ENCODE measurements at places on chromosomes 7 and 10. TPM values are rescaled to one million over a fixed set of nuclear protein-coding genes. Genes with fewer than 3 reads are reported as not detected.
A peak's percentile ranks its signal among the peaks of the same experiment; 100 is the strongest.

Gene LRIT1
- total RNA-seq = not detected

Gene NPC1L1
- not detected for total RNA-seq

DNA sequence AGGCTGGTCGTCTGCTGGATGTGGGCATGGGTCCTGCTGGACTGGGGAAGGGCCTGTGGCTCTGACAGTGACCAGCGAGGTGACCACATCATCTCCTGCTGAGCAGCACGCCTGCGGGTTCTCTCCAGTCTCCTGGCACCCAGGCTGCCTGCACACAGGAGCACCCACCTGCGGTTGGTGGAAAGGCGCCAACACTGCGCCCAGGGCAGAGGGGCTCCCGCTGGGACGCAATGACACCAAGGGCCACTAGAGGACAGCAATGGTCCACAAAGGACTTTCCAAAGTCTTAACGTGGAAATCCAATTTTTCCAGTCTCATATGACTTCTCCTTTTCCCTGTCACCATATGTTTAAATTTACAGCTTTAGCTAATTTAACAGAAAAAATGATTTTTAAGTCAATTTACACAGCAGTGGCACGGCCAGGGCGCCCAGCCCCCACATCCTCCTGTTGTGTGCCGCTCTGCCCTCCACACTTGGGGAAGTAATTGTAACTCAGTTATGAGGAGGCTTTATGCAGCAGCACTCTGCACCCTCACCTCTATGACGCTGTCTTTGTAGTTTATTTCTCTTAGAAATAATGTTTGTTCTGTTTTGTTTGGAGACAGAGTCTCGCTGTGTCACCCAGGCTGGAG lies 38.1 kb downstream of the CFAP46 start:
- no peaks in the 10 kb centered on the region for H3K36me3 ChIP-seq
- no peaks in the 10 kb centered on the region for H3K4me1 ChIP-seq
- no peak overlapping the region for H3K4me3 ChIP-seq

Gene UMAD1
- total RNA-seq = 15.2 TPM

Gene H2BK1
- not detected for total RNA-seq

Gene NEURL1
- total RNA-seq = 0.04 TPM

DNA sequence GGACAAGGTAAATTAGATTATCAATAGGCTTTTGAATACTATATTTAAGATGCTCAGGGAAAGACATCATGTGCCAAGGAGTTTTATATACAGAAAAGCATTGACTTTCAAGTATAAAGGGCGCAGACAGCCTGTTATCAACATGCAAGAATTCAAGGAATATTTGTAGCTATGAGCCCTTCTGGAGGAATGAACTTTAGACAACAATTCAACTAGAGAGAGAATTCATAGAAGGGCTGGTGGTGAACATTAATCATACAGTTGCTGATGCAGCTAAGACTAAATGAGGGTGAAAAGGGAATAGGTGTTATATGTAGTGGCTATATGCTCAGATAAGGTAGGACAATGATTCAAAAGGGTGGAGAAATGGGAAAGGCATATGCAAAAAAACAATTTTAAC lies 41.2 kb downstream of the AOAH start:
- no peaks in the 10 kb centered on the region for H3K36me3 ChIP-seq
- no peaks in the 10 kb centered on the region for H3K27me3 ChIP-seq
- no peak overlapping the region for H3K4me3 ChIP-seq
- no peaks in the 10 kb centered on the region for H3K4me1 ChIP-seq

- H3K4me3 ChIP-seq = no peak overlapping the region
- no peaks in the 10 kb centered on the region for H3K36me3 ChIP-seq
- no peak overlapping the region for H3K27ac ChIP-seq
- no peaks in the 10 kb centered on the region for H3K4me1 ChIP-seq
- no peak for DNase-seq
These were observed 505.1 kb downstream of the DNAJB6 start for GRCh38 chr7:157841773-157842370.

Gene IQUB
- 0.22 TPM for total RNA-seq

DNA sequence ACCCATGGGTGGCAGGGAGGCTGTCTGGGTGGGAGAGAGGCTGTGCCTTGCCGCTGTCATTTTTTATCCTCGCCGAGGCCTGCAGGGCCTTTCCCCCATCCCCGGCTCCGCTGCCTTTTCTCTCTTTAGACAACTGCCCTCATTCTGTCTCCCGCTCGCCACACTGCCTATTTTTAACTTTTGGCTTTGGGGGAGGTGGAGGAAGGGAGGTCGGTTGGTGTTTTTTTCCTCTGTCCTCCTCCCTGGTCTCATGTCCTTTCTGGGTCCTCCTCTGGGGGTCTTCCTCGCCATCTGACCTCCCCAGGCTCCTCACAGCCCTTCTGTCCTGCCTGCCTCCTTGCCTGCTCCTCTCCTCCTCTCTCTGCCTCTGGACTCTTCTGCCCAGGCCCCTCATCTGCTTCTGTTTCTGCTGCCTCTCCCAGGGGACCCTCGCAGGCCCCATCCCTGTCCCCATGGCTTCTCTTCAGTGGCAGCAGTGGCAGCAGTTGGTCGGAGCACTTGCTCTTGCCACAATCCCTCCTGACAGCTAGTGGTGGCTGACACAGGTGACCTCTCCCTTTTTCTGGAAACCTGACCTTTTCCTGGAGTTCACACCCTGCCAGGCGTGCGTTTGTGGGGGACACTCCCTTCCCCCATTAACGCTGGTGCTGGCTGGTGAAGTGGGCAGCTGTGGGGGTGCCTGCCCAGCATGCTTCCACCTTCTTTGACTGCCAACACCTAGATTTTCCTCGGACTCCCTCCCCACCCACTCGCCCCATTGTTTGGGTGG lies 19.5 kb upstream of the PCBD1 start:
- H3K27ac ChIP-seq = no peak overlapping the region
- DNase-seq = no peak
- no peaks in the 10 kb centered on the region for H3K4me1 ChIP-seq
- no peak overlapping the region for H3K4me3 ChIP-seq

- no peak for DNase-seq
- no peak overlapping the region for H3K27ac ChIP-seq
- H3K27me3 ChIP-seq = peaks cover 3% of the 10 kb centered on the region
- no peaks in the 10 kb centered on the region for H3K36me3 ChIP-seq
- H3K4me1 ChIP-seq = peaks cover 16% of the 10 kb centered on the region
These were observed 63.4 kb downstream of the CAV1 start for GRCh38 chr7:116588225-116588624.

DNA sequence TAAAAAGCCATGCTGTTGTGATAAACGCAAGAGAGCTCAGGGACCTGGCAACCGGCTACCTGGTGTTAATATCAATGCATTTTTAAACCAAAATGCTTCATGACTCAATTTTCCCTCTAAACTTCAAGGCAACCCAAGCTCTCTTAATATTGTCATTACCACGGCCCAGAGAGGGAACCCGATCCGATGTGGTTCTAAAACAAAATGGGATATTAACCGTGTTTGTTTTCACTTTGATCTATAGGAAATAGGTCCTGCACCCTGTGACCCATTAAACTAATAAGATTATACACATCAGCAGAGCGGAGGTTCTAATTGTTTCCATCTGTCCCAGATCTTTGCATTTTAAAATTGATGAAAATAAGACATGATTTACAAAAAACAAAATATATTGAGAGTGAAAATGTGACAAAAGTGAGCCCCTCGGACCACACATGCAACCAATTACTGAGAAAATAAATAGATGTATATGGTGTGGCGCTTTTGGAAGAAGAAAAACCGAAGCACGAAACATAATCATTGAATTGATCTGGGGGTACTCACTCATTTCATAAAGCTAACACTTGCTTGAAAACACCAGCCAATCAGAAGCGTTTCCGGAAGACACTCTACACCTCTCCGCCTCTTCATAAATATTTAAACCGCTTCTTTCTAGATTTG lies 290.3 kb upstream of the NFE2L3 start:
- peak overlapping the region; percentile 78 for H3K27ac ChIP-seq
- H3K27me3 ChIP-seq = no peaks in the 10 kb centered on the region
- peaks cover 34% of the 10 kb centered on the region for H3K4me1 ChIP-seq
- peak; percentile 71 for DNase-seq
- peak overlapping the region; percentile 70 for H3K4me3 ChIP-seq
- H3K36me3 ChIP-seq = no peaks in the 10 kb centered on the region

Gene LRRN3
- not detected for total RNA-seq

Gene FEZF1
- total RNA-seq = not detected

Gene VPS37D
- total RNA-seq = not detected

Gene BMS1
- 9.7 TPM for total RNA-seq

- H3K36me3 ChIP-seq = no peaks in the 10 kb centered on the region
- DNase-seq = peak; percentile 72
- peaks cover 70% of the 10 kb centered on the region for H3K4me1 ChIP-seq
- peak overlapping the region; percentile 84 for H3K4me3 ChIP-seq
- no peaks in the 10 kb centered on the region for H3K27me3 ChIP-seq
These were observed 2.0 kb downstream of the CUL1 start for GRCh38 chr7:148700661-148701064.

Gene GIMAP8
- total RNA-seq = not detected

- H3K36me3 ChIP-seq = no peaks in the 10 kb centered on the region
- H3K4me1 ChIP-seq = no peaks in the 10 kb centered on the region
- H3K27me3 ChIP-seq = no peaks in the 10 kb centered on the region
- DNase-seq = no peak
- no peak overlapping the region for H3K4me3 ChIP-seq
These were observed 509.4 kb upstream of the ADARB2 start for GRCh38 chr10:2246747-2247146.

DNA sequence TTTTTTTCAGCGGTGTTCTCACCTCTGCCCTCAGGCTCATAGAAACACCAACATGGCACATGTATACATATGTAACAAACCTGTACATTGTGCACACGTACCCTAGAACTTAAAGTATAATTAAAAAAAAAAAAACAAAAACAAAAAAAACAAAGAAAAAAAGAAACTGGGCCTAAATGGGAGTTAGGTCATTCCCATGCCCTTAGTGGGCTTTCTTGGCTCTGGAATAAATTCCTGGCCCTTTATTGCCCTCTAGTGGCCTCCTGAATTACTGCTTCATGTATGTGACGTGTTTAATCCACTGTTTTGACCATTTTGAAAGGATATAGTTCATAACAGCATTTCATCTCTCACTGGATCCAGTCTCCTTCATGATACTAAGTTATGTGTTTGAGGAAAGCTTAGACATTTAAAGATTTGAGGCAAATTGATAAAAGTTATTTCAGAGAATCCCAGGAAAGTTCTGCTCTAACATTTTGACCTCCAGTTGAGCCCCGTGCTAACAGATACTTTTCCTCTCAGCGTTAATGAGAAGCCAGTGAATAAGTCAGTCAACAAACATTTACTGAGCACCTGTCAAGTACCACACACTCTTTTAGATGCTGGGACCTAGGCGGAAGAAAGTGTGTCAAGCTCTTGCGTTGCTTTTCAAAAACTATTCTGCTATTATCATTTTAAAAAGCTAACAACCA lies 54.7 kb upstream of the SYPL1 start:
- H3K36me3 ChIP-seq = peaks cover 5% of the 10 kb centered on the region
- peak; percentile 86 for DNase-seq
- peaks cover 33% of the 10 kb centered on the region for H3K4me1 ChIP-seq
- H3K4me3 ChIP-seq = no peak overlapping the region
- no peaks in the 10 kb centered on the region for H3K27me3 ChIP-seq

Gene AGAP5
- 6.7 TPM for total RNA-seq

DNA sequence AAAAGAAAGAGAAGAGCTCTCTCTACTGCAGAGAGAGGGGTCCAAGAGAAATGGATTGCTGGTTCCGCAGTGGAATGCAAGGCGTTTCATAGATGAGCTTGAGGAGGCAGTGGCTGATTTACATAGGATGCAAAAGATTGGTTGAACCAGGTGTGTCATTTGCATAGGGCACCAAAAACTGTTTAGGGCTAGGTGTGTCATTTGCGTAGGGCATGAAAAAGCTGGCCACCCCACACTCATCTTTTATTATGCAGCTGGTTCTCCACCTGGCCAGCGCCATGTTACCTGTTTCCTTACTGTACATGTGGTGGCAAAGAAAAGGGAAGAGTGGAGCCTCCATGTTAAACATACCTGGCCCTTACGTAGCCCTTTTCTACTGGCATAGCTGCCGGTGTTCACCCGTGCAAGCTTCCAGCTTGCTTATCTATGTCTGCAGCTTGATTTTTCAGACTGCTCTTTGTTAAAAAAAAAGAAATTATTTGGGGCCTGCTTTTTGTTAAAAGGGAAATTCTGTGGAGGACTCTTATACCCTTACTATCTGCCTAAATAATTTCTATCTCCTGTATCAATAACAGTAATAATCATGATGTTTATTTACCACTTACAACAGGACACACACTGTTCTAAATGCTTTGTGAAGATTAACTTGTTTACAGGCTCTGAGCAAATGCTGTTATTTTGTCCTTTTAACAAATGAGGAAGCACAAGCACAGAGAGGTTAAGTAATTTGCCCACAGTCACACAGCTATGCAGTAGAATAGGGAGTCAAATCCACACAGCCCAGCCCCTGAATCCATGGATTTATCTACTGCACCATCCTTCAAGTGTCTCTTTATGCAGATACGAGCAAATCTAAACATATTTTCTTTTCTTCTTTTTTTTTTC lies 33.3 kb downstream of the CASP7 start:
- DNase-seq = no peak
- no peaks in the 10 kb centered on the region for H3K27me3 ChIP-seq

- H3K4me1 ChIP-seq = no peaks in the 10 kb centered on the region
- no peaks in the 10 kb centered on the region for H3K27me3 ChIP-seq
- DNase-seq = no peak
- no peak within 1 kb of the TSS for H3K27ac ChIP-seq
- H3K4me3 ChIP-seq = no peak within 1 kb of the TSS
These were observed at the start of gene POU6F2 for GRCh38 chr7:38977685-38978084. POU6F2 (plus strand) TSS chr7:38977909; CDS start chr7:38977954, 45 bp downstream.

GRCh38 chr7:55140221-55140940 lies 121.6 kb downstream of the EGFR start:
- no peak overlapping the region for H3K4me3 ChIP-seq
- no peaks in the 10 kb centered on the region for H3K36me3 ChIP-seq
- no peak overlapping the region for H3K27ac ChIP-seq
- DNase-seq = no peak

GRCh38 chr7:24718431-24718831 lies 38.8 kb downstream of the GSDME start:
- no peak overlapping the region for H3K4me3 ChIP-seq
- H3K4me1 ChIP-seq = peaks cover 46% of the 10 kb centered on the region
- peak overlapping the region; percentile 50 for H3K27ac ChIP-seq

Gene TMEM184A
- total RNA-seq = not detected

DNA sequence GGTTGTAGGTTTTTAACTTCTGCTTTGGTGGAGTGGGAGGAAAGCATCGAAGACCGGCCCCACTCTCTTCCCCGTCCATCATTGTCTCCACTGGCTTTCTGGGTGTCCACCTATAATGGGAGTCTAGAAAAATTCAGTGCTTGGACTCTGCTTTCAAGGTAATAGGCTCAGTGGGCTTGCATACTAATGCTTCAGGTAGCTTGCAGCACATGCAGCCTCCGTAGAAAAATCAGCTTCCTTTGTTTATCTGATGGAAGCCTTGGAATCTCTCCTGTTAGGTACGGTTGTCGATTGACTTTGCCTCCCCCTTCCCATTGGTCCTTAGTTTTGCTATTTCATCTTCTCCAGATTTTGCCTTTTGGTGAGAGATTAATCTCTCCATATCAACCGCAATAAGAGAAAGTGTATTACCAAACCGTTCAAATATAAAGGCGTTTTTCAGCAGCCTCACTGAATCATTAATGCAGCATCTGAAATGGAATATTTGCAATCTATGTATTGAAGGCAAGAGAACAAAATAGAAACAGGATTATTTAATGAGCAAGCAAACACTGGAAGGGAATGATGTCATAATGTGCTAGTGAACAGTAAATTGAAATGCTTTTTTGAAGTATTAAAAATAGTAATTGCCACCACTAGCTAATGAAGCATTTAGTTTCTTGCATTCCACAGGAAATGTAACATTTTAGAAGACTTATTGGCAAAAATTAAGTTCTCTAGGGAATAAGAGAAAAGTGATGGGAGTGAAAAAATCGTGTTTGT lies 944 bp downstream of the AVL9 start:
- DNase-seq = peak; percentile 41
- H3K27ac ChIP-seq = peak overlapping the region; percentile 90
- peaks cover 27% of the 10 kb centered on the region for H3K4me1 ChIP-seq
- no peaks in the 10 kb centered on the region for H3K27me3 ChIP-seq
